Central memory CD8-positive, alpha-beta T cell (primary cell): ENCODE measurements at places on chromosomes 2 and 18.

- peaks cover 66% of the 10 kb centered on the region for H3K4me1 ChIP-seq
- H3K27me3 ChIP-seq = peaks cover 31% of the 10 kb centered on the region
- DNase-seq = no peak
- peaks cover 26% of the 10 kb centered on the region for H3K36me3 ChIP-seq
- peak overlapping the region; percentile 44 for H3K4me3 ChIP-seq
These were observed 3.7 kb downstream of the PCGF1 start for GRCh38 chr2:74503506-74504475.

GRCh38 chr2:118221536-118222272 lies 133.4 kb downstream of the INSIG2 start:
- no peak overlapping the region for H3K27ac ChIP-seq
- DNase-seq = no peak
- H3K36me3 ChIP-seq = peaks cover 2% of the 10 kb centered on the region
- H3K4me1 ChIP-seq = peaks cover 6% of the 10 kb centered on the region
- peaks cover 74% of the 10 kb centered on the region for H3K27me3 ChIP-seq
- H3K4me3 ChIP-seq = no peak overlapping the region

DNA sequence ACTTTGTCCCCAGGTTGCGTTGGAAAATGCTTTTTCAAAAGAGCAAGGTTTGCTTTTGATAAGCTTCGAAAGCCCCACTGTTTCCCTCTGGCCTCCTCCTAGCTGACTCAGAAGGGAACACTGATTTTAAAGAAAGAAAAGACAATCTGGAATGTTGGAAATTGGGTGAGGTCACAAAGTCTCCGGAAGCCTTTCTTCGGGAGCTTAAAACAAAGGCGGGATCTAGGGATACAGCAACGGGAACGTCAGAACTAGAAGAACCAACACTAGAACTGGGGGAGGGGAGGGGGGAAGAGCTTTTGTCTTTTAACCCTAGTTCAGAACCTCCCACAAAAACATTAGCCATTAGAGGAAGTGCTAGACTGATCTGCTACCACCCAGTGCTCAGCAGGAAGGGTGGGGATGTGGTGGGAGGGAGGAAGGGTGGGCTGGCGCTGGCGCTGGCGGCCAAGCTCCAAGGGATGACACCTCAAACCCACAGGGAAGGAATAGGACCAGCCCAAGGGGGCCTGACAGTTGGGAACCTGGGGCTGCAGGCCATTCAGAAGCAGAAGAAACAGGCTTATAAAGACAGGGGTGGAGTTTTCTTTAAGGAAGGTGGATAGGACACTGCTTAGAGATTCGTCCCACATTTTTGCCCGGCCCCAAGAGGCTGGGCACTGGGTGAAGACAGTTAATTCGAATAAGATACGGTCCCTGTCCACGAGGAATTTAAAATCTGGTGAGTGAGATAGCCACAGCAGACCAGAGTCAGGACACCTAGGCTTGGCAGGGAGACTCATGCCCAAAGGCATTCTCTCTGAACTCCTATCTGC lies 1.7 kb downstream of the TMSB10 start:
- peaks cover 32% of the 10 kb centered on the region for H3K4me1 ChIP-seq
- peak; percentile 54 for DNase-seq
- peak overlapping the region; percentile 89 for H3K27ac ChIP-seq
- H3K4me3 ChIP-seq = peak overlapping the region; percentile 89
- peaks cover 43% of the 10 kb centered on the region for H3K36me3 ChIP-seq

DNA sequence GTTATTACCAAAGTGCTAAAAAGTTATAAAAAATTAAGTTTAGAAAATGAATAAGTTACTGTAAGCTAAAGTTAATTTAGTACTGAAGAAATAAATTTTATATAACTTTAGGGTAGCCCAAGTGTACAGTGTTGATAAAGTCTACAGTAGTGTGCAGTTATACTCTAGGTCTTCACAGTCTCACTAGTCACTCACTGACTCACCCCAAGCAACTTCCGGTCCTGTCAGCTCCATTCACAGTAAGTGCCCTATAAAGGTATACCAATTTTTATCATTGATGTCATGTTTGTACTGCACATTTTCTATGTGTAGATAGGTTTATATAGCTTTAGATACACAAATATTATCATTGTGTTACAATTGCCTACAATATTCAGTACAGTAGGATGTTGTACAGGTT lies 518.3 kb upstream of the PIK3C3 start:
- H3K4me1 ChIP-seq = no peaks in the 10 kb centered on the region
- H3K4me3 ChIP-seq = no peak overlapping the region
- DNase-seq = no peak
- no peaks in the 10 kb centered on the region for H3K27me3 ChIP-seq

GRCh38 chr2:234463626-234464290 lies 33.1 kb downstream of the ARL4C start:
- peak overlapping the region; percentile 89 for H3K27ac ChIP-seq
- no peaks in the 10 kb centered on the region for H3K27me3 ChIP-seq
- H3K4me3 ChIP-seq = peak overlapping the region; percentile 69
- DNase-seq = peak; percentile 74
- peaks cover 57% of the 10 kb centered on the region for H3K4me1 ChIP-seq

DNA sequence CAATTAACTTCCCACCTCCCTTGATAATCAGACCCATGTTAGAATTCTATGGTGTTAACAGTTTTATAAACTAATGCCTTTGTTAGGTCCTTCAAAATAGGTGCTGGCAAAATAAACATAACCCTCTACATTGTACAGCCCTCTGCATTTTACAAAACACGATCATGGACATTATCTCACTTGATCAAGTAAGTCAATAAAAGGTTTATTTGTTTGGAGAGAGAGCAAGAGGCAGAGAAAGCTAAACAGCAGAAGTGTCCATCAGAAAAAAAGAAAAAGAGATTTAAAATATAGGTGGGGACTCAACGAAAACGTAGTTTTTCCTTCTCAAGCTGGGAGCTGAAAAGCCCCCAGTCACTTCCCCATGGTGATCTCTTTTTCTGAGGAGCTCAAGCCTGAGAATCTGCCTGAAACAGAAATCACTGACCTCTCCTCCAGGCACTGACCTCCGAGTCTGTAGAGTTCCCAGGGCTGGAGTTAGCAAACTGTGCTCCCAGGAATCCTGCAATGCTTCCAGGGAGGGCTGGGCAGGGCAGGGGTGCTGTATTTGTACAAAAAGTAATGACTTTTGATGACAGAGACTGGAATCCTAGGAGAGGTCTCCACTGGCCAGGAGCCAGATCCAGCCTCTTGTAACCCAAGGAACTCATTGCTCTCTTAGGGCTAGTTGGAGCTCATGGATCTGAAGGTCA lies 137.8 kb upstream of the KLHL29 start:
- H3K36me3 ChIP-seq = no peaks in the 10 kb centered on the region
- no peak overlapping the region for H3K27ac ChIP-seq
- H3K4me3 ChIP-seq = no peak overlapping the region
- peaks cover 34% of the 10 kb centered on the region for H3K27me3 ChIP-seq
- no peaks in the 10 kb centered on the region for H3K4me1 ChIP-seq
- DNase-seq = no peak

GRCh38 chr2:194424683-194425209 lies 1232.3 kb upstream of the SLC39A10 start:
- H3K27me3 ChIP-seq = no peaks in the 10 kb centered on the region
- H3K36me3 ChIP-seq = no peaks in the 10 kb centered on the region
- no peak for DNase-seq
- no peak overlapping the region for H3K4me3 ChIP-seq
- H3K4me1 ChIP-seq = no peaks in the 10 kb centered on the region
- no peak overlapping the region for H3K27ac ChIP-seq

DNA sequence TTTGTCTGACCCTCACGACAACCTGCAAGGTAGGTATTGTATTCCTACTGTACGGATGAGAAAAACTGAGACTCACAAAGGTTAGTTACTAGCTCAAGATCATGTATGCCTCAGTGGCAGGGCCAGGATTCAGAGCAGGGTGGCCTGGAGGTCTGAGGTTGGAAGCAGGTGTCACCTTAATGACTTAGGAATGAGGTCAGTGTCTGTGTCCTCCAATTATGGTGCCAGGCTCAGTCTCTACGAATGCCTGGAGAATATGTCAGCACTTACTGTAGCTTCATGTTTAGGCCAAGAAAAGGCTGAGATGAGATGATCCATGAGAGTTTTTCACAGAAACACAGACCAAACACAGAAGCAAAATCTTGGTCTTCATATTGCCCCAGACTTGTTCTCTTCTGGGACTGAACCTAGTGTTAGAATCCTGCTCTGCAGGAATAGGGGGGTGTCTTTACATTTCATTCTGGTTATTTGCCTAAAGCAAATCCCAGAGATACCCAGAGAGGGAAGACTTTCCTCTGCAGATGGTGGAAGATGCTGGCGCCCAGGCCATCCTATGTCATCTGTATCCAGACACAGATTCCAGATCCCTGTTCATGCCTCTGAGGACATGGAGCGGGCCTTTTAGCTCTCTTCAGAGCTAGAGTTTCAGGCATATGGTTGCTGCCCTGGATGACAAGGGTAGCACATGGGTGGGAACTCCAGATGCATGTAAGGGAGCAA lies 16.3 kb upstream of the RAB10 start:
- H3K4me3 ChIP-seq = no peak overlapping the region
- no peaks in the 10 kb centered on the region for H3K36me3 ChIP-seq
- no peak overlapping the region for H3K27ac ChIP-seq
- no peaks in the 10 kb centered on the region for H3K4me1 ChIP-seq

GRCh38 chr2:68385220-68385906 lies 20.3 kb downstream of the PLEK start:
- H3K27ac ChIP-seq = peak overlapping the region; percentile 92
- peaks cover 87% of the 10 kb centered on the region for H3K4me1 ChIP-seq
- no peaks in the 10 kb centered on the region for H3K27me3 ChIP-seq
- peak overlapping the region; percentile 47 for H3K4me3 ChIP-seq
- DNase-seq = peak; percentile 42

DNA sequence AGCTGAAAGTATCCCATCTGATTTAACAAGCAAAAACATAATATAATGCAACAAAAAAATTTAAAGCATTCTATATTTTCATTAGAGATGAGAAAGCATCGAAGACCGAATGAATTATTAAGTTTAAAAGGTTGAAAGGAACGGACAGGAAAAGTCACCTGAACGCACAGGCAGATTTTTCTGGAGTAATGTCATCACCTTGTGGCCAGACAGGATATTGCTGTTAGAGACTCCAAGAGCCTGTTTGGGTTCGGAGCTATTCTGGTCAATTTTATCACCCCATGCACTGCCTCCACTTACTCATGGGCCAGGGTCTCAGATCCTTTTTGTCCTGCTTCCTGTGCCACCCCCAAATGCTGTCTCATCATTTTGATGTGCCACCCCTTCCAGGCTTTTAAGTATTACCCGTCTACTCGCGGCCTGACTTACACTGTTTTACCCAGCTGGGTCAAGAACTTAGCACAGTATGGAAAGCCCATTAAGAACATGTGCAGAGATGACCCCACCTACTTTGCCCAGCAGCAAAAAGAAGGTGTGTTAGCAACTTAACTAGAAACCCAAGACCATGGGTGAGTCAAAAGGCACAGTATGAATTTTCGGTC lies 27.3 kb downstream of the GKN2 start:
- H3K27ac ChIP-seq = no peak overlapping the region
- no peak overlapping the region for H3K4me3 ChIP-seq
- H3K4me1 ChIP-seq = peaks cover 5% of the 10 kb centered on the region
- peak; percentile 59 for DNase-seq
- no peaks in the 10 kb centered on the region for H3K36me3 ChIP-seq

- H3K27ac ChIP-seq = no peak overlapping the region
- H3K27me3 ChIP-seq = peaks cover 10% of the 10 kb centered on the region
- no peak overlapping the region for H3K4me3 ChIP-seq
- peaks cover 7% of the 10 kb centered on the region for H3K4me1 ChIP-seq
- H3K36me3 ChIP-seq = no peaks in the 10 kb centered on the region
These were observed 15.4 kb upstream of the MLPH start for GRCh38 chr2:237471438-237472186.
